ENCODE measurements at places on chromosomes 4 and X.

DNA sequence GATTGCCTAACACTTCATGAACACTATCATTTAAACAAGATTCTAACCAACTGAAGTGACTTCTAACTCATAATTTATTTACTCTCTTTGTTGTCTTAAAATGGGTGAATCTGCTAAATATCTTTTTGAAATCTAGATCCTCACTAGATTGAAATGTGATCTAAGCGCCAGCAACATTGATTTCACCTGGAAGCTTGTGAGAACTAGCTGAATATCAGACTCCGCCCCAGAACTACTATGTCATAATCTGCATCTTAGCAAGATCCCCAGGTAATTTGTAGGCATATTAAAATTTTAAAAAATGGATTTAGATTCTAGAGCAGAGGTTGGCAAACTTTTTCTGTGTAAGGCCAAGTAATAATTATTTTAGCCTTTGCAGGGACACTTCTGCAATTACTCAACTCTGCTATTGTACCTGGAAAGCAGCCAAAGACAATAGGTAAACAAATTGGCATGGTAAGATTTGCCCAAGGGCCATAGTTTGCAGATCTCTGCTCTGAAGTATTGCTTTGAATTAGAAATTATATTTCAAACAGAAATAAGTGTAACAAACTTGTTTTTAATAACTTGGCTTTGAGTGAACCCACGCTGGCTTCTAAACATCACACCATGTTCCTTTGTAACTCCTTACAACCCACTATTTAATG lies 121.5 kb downstream of the REELD1 start:
- DNase-seq: no peak

DNA sequence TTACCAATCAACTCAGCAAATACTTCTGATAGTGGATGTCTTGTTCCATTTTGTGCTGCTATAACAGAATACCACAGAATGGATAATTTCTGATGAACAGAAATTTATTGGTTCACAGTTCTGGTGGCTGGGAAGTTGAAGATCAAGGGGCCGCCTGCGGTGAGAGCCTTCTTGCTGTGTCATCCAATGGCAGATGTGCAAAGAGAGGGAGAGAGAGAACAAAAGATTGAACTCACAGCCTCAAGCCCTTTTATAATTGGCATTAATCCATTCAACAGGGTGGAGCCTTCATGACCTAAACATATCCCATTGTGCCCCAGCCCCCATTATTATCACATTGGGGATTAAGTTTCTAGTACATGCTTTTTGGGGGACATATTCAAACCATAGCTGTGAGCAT lies 86.1 kb downstream of the ADGRG4 start:
- DNase-seq: no peak

- DNase-seq: no peak
These were observed 64.8 kb downstream of the ADRA2C start for GRCh38 chr4:3830774-3831528.

DNA sequence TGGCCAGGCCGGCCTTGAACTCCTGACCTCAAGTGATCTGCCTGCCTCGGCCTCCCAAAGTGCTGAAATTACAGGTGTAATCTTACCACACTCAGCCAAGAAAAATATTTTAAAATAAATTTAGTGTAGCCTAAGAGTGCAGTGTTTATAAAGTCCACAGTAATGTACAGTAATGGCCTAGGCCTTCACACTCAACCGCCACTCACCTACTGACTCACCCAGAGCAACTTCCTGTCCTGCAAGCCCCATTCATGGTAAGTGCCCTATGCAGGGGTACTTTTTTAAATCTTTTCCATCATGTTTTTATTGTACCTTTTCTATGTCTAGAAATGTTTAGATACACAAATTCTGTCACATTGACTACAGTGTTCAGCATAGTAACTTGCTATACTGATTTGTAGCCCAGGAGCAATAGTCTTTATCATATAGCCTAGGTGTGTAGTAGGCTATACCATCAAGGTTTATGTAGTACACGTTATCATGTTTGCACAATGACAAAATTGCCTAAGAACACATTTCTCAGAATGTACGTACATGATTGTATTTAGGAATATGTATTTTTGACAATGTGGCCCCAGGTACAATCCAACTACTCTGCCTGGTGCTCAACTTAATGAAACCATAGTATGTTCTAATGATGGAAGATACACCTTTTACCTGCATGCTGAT lies 455.2 kb downstream of the PCDH7 start:
- DNase-seq: no peak

GRCh38 chrX:131703646-131704045 lies 159.8 kb downstream of the OR13H1 start:
- DNase-seq: no peak

DNA sequence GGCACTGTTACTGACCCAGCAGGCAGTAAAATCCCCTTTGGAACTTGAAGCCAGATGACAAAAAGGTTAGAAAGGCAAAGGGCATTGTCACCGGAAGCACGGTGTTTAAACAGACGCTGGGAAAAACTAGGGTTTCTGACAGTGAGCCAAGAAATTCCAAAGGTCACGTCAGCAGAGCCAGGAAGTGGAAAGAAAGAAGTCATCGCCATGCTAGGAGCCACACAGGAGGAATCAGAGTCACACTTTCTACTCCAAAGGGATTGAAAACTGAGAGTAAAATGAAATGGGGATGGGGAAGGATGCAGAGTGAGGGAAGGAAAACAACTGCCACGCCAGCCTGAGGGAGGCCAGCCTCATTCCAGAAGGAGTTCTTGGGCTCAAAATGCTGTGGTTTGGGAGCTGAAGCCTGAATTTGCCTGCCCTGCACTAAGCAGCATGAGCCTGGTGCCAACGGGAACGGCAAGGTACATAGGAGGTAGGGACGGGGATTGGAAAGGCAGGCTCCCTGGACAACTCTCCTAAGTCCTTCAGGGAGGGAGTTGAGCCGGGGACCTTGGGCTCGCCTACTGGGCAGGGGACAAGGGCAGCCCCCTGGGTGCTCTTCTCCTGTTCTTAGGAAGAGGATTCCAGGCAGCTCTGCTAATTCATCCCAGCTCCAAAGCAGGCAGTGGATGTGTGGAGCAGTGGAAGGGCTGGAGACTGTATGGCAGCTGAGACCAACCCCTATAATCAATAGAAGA lies 66.8 kb downstream of the SOWAHB start:
- DNase-seq: no peak

DNA sequence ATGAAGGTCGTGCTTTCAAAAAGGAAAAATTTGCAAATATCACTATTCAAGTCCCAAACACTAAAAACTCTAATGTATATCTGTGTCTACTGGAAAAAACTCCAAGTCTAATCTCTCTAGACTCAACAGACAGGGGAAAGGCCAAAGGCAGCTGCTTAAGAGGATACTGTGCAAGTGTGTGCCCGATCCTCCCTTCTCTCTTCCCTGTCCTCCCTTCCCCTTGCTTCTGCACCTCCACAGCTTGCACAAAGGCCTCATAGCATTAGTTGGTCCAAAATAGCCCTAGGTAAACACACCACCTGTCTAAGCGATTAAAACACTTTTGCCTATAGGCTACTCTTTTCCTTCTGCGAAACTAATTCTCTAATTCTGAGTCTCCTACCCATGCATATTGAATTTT lies 10.6 kb downstream of the C4orf54 start:
- DNase-seq: no peak

DNA sequence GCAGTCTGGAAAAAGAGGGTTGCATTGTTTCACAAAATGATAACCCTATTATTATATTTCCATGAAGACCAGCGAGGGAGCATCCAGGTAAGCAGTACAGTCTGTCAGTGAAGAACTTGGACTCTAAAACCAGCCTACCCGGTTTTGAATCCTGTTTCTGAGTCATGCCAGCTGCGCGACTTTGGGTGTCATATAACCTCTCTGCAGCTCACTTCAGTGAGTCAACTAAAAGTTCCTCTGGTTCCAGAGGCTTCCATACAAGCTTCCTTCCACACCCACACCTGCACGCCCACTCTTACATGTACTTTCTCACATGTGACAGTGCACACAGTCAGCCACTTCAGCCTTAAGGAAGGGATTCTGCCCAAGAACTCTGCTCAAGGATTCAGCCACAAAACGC lies 49.8 kb upstream of the PRPS2 start:
- no peak for DNase-seq

DNA sequence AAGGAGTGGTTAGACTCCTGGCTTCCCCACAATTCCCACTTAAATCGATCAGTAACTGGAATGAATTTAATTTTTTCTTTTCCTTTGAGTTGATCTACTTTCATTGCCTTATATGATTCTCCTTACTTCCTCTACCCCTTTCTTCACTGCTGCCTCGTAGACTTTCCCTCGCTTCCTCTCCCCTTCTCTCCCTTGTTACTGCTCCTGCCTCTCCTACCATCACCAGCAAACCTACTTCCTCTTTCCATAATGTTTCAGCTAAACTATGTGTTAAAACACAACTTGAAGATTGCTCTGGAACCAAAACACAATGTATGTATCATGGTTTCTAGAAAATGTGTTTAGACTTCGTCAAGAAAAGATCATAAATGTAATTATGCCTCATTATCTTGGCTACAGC lies 132.0 kb upstream of the TET2 start:
- DNase-seq: peak; percentile 70

- no peak for DNase-seq
These were observed 37.7 kb downstream of the NSG1 start for GRCh38 chr4:4424499-4425115.

DNA sequence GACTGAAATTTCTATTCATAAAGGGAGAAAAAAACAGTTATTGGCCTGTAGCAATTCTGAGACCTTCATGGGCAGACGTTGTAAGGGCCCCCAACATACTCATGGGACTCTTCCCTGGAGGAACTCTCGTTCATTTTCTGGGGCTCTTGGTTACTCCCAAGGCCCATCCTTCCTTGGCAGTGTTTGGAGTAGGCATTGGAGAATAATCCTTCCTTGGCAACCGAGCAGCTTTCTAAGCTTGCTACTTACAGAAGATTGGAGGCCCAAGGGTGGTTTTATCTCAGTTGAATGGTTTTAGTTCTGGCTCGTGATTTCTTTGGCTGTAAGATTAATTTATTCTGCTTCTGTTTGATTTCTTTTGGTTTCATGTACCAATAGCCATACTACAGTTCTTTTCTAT lies 50.4 kb downstream of the ALG13 start:
- DNase-seq: no peak

- no peak for DNase-seq
These were observed 253.4 kb downstream of the EPHA5 start for GRCh38 chr4:65416891-65417290.

- DNase-seq: no peak
These were observed 83.0 kb upstream of the CBR4 start for GRCh38 chr4:169092889-169093522.

DNA sequence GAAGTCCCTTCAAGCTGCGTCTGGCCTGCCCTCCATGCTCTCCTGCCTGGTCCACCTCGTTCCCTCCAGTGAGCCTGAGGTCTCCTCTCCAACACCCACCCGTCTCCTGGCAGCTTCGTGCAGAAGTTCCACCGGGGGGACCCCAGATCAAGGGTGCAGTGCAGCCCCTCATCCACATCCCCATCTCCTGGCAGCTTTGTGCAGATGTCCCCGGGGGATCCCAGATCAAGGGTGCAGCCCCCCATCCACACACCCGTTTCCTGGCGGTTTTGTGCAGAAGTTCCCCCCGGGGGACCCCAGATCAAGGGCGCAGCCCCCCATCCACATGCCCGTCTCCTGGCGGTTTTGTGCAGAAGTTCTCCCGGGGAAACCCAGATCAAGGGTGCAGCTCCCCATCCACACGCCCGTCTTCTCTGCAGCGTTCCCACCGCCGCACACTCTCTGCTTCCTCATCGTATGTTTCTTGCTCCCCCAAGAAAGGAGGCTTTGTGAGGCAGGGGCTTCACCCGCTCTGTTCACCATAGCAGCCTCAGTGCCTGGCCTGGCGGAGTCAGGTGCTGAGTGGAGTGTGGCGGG lies 35.7 kb downstream of the PIGG start:
- DNase-seq: no peak

DNA sequence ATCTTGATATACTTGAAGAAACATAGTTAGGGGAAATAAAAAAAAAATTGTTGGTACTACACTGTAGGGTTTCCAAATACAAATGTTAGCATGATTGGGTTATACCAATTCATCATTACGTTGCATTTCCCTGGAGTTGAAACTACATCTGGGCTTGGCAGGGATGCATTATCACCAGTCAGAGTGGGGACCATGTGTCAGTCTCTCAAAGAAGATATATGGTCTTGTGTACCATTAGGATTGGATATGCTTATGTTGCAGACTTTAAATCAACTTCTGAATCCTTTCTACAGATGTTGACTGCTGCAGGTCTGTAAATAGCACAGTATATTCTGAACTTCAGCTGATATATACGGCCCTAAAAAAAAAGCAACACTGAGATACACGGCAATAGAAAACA lies 188.5 kb downstream of the SLIT2 start:
- DNase-seq: no peak
